Stimulated activated naive CD8-positive, alpha-beta T cell treated with anti-CD3 and anti-CD28 coated beads, Interleukin-15, Interleukin-2, amounts not matched to agents 100 U/mL and 50 U/mL, for 24 hours (primary cell): ENCODE measurements at places on chromosomes 3 and 15.

- no peak for DNase-seq
These were observed 39.0 kb downstream of the TSC22D2 start for GRCh38 chr3:150447084-150447483.

DNA sequence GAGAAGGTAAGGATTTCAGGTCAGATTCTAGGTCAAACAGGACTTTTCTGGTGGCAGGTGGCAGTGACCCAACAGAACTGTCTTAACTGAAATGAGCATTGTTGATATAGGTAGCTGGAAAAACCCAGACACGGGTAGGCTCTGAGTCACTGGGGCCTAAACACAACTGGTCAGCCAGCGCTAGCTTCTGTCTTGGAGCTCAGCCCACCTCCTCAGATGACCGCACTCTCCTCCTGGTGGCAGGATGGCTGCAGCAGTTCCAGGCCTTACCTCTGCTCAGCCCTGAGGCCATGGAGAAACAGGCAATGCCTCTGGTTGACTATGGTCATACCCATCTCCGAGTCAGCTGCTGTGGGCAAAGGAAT, 61.1 kb upstream of the GATA2 start:
- DNase-seq = no peak

- no peak for DNase-seq
These were observed 27.0 kb upstream of the TSPAN3 start for GRCh38 chr15:77097921-77098320.

- DNase-seq = peak; percentile 41
These were observed 589 bp downstream of the HERC1 start for GRCh38 chr15:63833021-63833696.

- DNase-seq = no peak
These were observed 908 bp downstream of the CCNB2 start for GRCh38 chr15:59105854-59106253.

- no peak for DNase-seq
These were observed 31.9 kb downstream of the ZNF710 start for GRCh38 chr15:90033006-90033405.

DNA sequence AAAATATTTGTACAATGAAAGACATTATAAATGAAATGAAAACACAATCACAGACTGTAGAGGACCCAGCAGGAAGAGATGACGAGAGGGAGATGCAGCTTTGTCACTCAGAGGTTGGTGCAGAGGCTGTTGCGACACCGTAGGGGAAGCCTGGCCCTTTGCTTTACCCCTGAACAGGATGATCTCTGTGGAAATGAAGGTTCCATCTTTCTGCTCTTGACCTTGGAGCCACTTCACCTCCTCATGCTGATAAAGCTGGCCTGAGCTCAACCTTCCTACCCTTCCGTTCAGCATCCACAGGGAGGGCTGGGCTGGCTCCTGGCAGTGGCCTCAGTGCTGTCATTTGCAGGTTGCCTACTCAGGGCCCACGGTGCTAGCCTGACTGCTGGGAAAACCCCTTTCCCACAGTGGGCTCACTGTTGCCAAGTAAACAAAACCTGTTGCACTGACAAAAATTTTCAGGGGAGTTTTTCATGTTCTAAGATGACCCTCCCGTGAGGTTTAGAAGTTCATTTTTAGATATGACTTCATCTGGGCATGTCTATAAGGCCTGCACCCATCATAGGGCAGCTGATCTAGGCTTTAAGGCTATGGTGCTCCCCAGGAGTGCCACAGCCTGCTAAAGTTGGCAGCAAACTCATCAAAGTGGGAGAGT, 3.0 kb upstream of the CD80 start:
- peak; percentile 64 for DNase-seq

DNA sequence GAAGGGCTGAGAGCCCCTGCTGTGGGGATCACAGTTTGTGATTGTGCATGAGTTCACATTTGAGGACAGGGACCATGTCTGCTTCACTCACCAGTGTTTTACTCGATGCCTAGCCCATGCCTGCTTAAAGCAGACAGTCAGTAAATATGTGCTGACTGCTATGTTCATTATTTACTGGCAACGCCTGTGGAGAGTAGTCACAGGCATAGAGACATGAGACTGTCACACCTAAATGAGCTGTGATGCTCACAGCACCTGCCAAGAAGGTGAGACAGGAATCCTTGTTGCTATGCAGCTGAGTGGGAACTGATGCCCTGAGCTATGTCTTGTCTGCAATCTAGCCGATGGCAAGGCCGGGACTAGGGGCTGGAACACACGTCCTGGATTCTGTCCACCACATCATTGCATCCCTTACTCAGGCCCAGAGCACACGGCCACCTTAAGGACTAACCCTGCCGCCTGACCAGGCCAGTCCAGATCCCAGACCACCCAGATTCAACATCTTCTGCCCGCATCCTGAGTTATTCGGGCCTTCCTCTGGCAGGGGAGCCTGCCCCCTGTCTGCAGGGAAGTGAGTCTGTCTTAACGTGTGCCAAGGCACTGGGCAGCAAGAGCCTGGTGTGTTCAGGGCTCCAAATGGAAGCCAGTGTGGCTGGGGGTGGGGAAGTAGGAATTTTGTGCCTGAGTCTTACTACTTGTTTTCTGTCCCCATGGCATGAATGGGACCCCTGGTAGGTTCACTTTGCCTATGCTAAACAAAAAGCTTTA, 44.8 kb downstream of the FGD5 start:
- no peak for DNase-seq

- DNase-seq = no peak
These were observed 33.5 kb upstream of the MKRN3 start for GRCh38 chr15:23532024-23532423.

DNA sequence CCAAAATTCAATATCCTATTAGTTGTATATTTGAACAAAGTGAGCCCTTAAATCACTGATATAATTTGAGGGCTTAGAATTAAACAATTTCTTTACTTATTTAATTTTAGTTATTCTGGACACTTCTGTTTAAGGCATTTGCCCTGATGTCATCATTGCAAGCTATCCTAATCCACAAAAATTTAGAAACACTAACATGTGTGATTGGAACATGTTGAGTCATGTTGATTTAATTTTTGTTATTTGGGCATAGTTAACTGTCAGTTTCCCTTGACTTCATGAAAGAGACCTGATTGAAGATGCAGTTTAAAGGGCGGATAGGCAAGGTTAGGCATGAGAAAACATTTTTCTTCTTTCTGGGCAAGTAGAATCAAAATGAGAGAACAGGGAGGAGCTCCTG, 682.6 kb downstream of the ROBO1 start:
- no peak for DNase-seq

GRCh38 chr3:146305808-146306423, 55.0 kb upstream of the PLSCR4 start:
- no peak for DNase-seq

GRCh38 chr15:38624244-38625205, 59.9 kb upstream of the RASGRP1 start:
- DNase-seq = no peak

DNA sequence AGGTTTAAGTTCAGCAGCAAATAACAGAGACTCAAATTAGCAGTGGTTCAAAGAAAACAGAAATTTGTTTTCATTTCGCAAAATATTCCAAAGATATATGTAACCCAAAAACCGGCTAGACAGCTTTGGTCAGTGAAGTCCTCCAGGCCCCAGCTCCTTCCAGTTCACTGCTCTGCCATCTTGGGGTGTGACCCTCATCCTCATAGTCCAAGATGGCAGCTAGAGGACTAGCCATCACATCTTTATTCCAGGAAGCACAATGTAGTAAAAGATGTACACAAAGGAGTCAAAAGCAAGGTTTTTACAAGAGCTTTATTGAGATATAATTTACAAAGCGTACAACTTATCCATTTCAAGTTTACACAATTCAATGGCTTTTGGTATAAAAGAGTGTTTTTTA, 107.1 kb downstream of the LIPC start:
- DNase-seq = no peak

DNA sequence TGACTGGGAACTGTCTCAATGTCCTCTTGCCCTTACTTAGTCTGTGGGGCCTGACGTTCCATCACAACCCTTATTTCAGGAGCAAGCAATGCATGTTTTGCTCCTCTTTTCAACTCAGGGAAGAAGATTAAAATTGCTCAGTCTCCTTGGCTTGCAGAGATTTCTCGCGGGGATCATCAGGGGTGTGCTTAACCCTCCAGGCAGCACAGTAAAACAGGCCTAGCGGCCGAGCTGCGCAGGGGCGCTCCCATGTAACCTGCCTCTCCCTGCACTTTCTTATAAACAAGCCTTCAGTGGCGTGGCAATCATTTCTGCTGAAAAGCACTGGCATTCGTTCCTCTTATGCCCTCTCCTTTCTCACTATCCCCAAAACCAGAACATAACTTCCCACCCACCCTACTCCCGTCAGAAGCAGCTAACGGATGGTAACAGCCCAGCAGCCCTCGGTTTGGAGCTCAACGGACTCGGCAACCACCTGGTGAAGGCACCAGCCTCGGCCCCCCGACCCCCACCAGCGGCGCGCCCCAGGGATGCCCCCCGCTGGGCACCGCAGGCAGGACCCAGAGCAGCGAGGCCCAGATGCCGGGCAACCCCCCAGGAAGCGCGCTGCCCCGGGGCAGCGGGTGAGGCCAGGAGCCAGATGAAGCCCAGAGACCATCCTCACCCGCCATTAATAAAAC, 1.1 kb downstream of the MCF2L2 start:
- DNase-seq = no peak

DNA sequence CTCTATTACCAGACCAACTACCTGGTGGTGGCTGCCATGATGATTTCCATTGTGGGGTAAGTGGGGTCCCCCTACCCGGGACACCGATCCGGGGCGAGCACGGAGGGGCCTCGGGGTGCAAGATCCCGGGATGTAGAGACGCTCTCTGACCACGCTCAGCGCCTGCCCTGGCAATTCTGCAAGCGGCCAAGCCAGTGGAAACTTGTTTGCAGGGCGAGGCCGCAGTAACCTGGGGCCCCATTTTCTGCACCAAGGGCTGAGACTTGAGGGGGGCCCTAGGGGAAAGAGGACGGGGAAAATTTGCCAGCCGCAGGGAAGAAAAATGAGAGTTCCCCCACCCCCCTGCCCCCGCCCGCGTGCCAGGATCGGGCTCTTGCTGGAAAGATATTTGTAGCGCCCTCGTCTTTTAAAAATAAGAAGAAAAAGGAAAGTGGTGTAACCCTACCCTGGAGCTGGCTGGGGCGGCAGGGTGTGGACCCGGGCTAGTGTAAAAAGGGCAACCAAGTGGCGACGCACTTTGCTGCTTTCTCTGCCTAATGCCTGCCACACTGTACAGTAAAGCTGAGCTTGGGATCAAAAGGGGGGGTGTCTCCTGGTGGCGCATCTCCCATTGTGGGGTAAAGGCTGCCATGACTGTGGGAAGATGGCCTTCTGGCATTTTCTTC, 563 bp downstream of the ARL6IP5 start:
- DNase-seq = peak; percentile 50

- DNase-seq = peak; percentile 86
These were observed at the start of gene ZBBX for GRCh38 chr3:167380004-167380689. ZBBX (minus strand) TSS chr3:167380297; CDS start chr3:167372901, 7,396 bp downstream.

DNA sequence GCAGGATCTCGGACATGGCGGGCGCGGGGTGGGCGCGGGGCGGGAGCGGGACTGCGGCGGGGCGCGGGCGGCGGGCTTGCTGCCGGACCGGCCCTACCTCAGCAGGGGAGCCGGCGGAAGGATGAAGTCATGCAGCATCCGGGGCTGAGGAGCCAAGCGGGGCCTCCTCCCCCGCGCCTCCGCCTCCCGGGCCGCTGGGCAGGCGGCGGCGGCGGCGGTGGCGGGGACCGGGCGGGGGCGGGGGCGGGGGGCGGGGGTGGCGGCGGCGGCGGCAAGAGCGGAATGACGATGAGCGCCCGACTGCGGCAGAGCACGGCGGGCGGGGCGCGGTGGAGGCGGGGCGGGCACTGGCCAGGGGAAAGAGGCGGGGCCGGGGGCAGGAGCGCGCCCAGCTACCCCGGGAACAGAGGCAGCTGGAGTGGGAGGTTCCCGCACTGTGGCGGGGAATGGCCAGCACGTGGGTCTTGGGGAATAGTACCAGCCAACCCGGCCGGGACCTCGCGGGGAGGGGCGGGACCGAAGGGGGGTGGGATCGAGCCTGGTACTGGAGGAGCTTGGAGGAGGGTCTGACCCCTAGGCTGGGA, at the start of gene CAMK2N2:
CAMK2N2 (minus strand) TSS at position 284 of the 584 bp plus-strand sequence; CDS start at position 16, 268 bp downstream.
- DNase-seq = peak; percentile 65

DNA sequence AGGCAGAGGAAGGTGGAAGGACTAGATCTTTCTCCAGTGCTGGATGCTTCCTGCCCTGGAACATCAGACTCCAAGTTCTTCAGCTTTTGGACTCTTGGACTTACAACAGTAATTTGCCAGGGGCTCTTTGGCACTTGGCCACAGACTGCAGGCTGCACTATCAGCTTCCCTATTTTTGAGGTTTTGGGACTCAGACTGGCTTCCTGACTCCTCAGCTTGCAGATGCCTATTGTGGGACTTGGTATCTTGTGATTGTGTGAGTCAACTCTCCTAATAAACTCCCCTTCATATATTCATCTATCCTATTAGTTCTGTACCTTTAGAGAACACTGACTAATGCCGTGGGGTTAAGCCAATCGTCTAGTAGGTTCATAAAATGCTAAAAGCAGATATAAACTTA, 8.8 kb upstream of the B3GNT5 start:
- no peak for DNase-seq

GRCh38 chr3:78163379-78163778, 1123.5 kb downstream of the ROBO2 start:
- DNase-seq = no peak
